ENCODE measurements at places on chromosomes 1 and 21. TPM values are rescaled to one million over a fixed set of nuclear protein-coding genes. Genes with fewer than 3 reads are reported as not detected.

DNA sequence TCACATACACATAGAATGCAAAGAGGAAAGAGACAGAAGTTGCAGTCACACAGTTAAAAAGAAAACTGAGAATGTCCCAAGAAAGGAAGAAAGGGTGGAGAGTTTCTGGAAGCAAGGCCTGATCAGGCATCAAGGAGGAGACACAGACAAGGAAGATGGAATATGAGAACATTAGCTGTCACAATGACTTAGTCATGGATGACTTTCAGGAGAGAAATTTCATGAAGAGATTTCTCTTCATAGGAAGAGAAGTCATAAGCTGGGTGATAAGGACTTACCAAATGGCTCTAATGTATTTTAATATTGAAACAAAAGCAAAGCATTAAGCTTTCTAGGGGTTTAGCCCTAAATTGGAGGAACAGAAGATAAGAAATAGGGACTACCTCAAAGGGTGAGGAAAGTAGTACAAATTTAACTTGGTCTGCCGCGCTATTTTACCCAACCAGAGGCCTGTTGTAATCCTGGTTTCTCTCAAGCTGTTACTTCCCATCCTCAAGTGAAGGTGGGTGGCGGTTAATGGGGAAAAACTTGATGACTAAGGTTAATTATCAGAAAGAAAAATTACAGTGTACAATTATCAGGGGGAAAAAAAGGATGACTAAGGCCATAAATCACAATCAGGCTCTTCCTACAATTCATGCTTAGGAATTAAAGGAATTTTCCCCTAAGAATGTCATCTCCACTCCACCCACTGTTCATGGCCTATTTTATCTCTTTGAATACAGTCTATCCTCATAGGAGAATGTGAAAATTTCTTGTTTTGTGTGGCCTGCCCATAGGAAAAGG, 93.9 kb upstream of the ADGRL2 start:
- DNase-seq, result no peak

The HRNR gene
- not detected for total RNA-seq

The OR2AK2 gene
- not detected for total RNA-seq

DNA sequence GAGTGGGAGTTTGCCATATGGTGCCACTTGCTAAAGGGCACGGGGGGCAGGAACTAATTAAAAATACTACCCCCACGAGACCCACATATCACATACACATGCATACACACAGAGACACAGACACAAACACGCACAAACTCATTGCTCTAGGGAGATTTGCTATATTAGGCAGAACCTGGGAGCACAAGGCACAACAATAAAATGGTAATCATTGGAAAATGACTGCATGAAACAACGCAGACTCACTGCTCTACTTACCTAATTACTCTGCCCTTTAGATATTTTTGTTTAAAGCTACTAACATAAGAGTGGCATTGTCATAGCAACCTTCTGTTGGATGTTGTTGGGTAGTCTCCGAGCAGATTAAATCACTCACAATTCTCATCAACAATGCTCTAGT, 20.3 kb upstream of the RGS4 start:
- no peak for DNase-seq

The RNF186 gene
- total RNA-seq, result not detected

DNA sequence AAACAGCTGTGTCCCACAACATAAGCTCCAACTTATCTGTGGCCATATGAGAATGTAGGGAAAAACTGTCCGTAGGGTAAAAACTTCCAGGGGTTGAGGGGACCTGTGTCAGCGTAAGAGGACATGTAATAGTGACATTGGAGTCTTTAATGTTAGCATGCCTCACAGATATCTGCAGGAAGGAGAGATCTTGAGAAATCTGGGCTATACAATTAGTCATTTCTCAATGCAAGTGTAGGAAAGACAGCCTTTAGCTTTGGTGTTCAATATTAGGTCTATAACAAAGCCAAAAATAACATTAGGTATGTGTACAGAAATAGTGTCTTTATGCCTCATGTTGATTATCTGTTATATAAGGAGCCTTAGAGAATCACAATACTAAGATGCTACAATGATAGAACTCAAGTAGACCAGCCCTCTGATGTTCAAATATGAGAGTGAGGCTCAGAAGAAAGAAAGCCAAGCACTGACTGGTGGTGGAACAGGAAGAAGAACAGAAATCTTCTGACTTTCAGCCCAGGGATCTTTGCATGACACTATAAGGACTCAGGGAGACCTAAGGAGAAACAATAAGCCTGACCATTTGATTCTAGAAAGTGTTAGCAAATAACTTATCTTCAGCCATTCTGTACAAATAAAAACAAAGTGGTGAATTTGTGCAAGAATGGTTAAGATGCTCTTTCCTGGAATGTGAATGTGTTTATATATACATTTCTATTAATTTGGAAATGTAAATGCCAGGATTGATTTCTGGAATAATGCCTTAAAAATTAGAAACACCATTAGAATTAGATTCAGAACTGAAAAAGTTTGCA, 152.6 kb downstream of the ZC3H11B start:
- no peak for DNase-seq

The OR2M7 gene
- total RNA-seq, result not detected

DNA sequence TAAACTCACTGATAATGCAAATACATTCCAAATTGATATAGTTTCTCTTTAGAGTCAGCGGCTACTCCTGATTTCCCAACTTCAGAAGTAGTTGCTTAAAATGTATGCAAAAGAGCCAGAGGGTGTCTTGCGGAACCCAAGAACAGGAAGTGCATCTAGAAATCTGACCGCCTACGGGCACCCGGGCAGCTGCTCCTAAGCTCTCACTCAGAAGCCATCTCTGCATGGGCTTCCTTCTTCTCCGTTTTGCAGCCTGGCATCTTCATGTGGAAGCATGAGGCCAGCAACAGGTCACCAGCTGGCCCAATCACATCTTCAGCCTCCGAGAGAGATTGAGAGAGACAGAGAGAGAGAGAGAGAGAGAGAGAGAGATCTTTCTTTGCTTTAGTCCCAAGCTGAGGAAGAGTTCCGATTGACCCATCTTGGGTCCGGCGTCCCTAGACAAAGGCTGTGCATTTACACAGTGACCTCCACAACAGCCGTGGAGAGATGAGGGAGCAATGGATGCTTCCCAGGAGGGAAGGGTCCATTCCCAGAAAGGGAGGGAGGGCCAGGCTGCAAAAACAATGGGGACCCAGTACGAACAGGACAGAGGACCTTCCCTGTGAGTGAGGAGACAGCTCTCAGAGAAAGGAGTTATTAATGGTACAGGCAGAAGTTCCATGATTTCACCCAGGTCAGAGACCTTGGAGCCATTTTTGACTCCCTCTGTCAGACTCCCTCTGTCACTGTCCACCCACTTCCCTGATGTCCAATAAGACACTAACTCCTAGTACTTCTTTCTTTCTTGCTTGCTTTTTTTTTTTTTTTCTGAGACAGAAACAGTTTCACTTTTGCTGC, 28.2 kb upstream of the SLC30A1 start:
- no peak for DNase-seq

DNA sequence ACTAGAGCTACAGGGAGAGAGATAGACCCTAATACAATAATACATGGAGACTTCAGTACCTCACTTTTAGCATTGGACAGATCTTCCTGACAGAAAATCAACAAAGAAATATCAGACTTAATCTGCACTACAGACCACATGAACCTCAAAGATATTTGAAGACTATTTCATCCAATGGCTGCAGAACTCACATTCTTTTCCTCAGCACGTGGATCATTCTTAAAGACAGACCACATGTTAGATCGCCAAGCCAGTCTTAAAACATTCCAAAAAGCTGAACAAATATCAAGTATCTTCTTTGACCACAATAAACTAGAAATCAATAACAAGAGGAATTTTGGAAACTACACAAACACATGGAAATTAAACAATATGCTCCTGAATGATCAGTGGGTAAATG, 576.0 kb downstream of the KIF26B start:
- DNase-seq, result no peak

The MAN1C1 gene
- total RNA-seq, result 8.7 TPM

The CDCA8 gene
- 1.2 TPM for total RNA-seq

- no peak for DNase-seq
Observed at GRCh38 chr1:12460911-12461621, 156.9 kb downstream of the DHRS3 start.

- no peak for DNase-seq
Observed at GRCh38 chr1:119219711-119220110, 79.3 kb upstream of the WARS2 start.

- no peak for DNase-seq
Observed at GRCh38 chr1:17101261-17101660, 18.0 kb downstream of the PADI2 start.

The RHBG gene
- total RNA-seq, result 2.8 TPM

GRCh38 chr1:109728870-109729269, 12.0 kb downstream of the GSTM3 start:
- no peak for DNase-seq

GRCh38 chr1:88825721-88826120, 65.6 kb downstream of the GTF2B start:
- no peak for DNase-seq

DNA sequence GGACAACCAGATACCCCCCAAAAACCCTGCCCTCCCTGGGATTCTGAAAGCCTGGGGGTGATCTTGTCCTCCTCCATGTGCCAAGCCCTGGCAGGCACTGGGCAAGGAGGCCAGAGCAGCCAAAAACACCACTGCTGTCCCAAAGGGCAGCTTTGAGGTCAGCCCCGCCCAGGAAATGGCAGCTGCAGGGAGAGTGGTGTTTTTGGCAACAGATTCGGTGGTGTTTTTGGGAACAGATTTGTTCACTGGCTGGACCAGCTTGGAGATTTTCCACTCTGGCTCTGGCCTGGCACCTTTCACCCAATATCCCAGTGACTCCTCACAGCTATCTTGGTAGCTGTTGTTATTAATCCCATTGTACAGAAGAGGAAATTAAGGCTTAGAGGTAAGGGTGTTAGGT, 34.7 kb downstream of the LRP8 start:
- no peak for DNase-seq

DNA sequence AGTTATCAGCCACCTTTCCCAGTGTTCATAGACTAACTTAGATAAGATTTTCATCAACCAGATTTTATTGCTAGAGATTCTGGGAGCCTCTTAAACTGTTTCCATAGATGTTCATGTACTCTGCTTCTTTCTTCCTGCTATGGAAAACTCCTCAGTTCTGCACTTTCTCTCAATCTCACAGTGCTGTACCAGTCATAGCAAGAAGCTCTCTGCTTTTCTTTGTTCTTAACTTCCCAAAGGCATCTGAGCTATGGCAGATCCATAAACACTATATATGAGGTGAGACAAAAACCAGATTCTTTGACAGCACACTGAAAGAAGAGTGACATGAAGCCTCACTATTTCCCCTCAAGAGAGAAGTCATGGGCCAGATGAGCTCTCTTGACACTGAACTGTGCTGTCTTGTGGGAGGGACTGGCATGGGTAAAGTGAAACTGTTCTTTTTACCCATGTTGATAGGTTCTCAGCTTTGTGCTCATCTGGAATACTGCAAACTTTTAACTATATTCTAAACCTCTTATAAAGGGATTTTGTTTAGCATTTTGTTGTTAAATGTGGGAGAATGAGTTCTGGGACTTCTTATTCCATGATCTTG, 64.2 kb upstream of the LYPLAL1 start:
- DNase-seq, result no peak

GRCh38 chr1:112702067-112702395, 4.9 kb downstream of the RHOC start:
- DNase-seq, result no peak

DNA sequence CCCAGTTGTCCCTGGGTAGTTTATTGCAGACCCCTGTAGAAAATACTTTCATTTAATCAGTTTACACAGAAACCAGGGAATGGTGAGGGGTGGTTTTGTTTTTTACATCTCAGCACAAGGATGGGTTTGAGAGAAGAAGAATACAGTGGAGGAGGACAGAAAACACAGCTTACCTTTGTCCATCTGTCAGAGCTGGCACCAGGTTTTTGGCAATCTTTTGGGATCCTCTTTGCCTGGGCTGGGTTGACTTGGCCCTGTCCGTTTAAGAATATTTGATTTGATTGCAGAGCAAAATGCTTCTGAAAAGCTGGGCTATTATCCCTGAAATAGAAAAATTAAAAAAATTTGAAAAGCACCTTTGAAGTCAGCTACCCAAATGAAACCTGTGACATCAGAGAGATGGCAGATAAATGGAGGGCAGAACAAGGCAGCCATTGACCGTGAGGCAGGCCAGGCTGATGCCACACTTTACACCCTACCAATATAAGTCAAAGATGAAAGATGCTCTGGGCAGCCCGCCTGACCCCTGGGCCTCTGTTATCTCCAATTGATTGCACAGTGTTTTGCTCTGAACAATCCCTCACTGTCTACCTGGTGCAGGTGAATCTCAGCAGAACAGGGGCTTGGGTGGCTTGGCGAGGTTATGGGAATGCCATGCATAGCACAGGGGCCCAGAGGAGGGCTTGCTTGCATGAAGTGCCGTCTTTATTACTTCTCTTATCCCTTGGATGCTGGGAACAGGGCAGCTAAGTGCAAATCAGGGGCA, 218.8 kb downstream of the LMX1A start:
- DNase-seq, result no peak

DNA sequence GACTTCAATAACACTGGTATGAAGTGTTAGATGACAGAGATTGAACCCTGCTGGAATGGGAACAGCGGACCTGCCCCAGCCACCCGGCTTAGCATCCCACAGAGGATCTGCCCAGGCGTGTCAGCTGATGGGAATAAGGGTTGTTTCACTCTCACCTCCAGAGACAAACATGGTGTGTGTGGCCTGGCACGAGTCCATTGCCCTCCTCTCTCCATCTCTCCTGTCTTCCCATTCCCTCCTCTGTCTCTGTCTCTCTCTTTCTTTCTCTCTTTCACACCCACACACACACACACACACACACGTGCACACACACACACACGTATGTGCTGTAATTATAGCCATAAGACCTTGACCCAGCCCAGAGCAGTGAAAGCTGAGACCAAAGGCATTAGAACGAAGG, 200.2 kb downstream of the HIVEP3 start:
- no peak for DNase-seq

DNA sequence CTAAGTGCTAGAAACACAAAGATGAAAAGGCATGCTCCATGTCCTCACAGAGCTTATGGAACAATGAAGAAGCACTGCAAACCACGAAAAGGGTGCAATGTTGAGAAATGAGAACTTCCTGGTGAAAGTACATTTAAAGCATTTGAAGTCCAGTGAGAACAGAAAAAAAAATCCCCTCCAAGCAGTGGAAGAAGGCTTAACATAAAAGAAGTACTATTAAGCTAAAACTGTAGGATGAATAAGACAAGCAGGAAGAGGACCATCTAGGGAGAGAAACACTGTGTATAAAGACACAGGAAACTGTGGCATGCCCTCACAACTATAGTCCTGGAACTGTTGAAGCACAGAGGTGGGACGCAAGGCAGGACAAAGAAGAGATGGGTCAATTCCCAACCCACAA, 10.0 kb downstream of the TP53BP2 start:
- DNase-seq, result no peak

The MAP3K21 gene
- 4.7 TPM for total RNA-seq
